ENCODE measurements at places on chromosomes 12 and 14.
A peak's percentile ranks its signal among the peaks of the same experiment; 100 is the strongest.

- no peak for DNase-seq
These were observed 24.9 kb upstream of the CCDC63 start for GRCh38 chr12:110821917-110822316.

DNA sequence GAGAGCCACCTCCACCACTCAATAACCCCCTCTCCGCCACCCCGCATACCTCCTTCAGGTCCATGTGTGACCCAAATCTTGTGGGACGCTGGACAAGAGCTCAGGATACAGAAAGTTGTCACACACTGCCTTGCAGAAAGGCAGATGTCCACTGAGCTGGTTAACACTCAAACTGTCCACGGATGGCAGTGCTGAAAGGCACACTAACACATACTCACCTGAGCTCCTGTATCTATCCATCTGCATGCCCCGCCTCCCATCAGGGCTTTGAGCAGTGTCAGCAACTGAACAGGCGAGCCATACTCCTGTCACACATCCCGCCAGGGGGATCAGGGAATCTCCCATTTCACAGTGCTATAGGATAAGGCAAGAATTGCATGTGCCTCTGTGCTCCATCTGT is 642.0 kb downstream of the GALC start:
- DNase-seq = no peak

- DNase-seq = peak; percentile 12
These were observed 13.9 kb downstream of the KRT7 start for GRCh38 chr12:52246720-52247621.

DNA sequence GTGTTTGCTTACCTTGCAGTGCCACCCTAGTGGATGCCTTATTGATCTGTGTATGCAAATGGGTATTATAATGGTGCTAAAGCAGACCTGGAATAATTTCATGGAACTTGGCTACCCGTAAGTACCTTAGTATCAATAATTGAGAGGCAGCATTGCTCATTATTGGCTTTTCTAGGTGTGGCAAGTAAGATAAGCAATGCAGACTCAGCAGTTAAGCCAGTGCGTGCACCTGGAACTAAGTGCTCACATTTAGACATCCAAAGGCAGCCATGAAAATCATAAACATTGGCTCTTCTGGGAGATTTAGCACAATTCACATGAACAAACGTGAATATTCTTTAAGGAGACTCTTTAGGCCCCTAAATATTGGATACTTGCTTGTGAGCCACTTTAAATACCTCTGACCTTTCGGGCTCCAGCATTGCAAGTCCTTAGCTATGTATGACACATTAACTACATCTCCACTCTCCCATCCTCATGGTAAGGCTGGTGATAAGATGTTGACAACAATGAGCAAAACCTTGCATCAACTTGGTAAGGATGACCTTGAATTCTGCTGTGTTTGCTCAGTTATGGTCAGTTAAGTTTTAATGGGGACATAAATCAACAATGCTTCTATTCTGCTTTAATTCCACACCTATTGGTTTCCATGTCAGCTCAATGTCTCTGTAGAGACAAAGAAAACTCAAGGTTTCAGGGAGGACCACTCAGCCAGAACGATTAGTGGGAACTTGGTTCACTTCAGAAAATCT is 112.0 kb downstream of the SLC5A8 start:
- no peak for DNase-seq

DNA sequence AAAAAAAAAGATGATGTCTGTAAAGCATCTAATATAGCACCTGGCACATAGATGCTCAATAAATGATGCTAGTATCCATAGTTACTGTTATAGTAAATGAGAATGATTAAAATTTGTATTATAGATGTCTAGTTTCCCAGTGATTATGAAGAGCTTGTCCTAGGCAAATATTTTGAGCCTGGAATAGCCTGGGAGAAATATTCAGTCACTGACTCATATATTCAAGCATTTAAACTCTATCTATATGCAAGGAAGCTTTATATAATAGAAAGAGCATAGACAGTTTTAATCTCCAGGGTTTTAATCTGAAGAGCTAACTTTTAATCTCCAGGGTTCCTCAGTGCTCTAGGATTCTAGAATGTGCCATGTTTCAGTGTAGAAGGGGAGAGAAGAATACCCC is 91.5 kb upstream of the VASH1 start:
- no peak for DNase-seq

GRCh38 chr12:1488908-1489381 is 105.4 kb downstream of the FBXL14 start:
- DNase-seq = no peak

GRCh38 chr12:116537101-116537904 is 21.9 kb upstream of the MAP1LC3B2 start:
- DNase-seq = no peak

- peak; percentile 19 for DNase-seq
These were observed 1104.1 kb upstream of the TMEM132C start for GRCh38 chr12:127162902-127163301.

DNA sequence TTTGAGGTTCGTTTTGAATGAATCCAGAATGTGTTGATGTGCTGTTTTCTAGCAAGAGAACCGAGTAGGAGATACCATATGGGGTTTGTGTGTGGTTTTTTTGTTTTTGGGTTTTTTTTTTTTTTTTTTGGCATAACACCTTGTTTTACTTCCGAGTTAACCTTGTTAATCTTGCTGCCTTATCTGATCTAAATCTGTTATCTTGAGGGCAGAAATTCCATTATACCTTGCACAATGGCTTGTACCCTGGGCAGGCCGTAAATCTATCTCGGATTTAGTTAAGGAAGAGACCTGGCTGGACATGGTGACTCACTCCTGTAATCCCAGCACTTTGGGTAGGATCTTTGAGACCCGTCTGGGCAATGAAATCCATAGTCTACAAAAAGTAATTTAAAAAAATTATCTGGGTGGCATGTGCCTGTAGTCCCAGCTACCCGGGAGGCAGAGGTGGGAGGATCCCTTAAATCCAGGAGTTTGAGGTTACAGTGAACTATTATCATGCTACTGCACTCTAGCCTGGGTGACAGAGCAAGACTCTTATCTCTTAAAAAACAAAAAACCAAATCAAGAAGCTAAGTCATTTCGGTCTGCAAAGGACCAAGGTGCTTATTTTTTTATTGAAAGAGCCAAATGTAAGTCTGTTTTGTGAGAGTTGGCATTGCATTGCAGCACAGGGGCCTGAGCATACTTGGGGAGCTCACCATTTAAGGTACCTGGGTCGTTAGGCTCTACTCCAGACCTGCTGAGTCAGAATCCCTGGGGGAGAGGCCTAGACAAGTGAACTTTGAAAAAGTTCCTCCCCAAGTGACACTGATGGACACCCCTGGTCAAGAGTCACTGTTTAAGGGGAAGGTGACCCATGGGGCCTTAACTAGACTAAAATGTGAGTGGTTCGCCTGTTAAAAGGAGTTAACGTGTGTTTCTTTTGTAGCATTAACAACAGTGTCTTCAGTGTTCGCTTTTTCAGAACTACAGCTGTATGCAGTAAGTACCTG is 6.7 kb downstream of the DLST start:
- DNase-seq = no peak

- DNase-seq = peak; percentile 2
These were observed 173.8 kb upstream of the MIS18BP1 start for GRCh38 chr14:45426685-45427282.

DNA sequence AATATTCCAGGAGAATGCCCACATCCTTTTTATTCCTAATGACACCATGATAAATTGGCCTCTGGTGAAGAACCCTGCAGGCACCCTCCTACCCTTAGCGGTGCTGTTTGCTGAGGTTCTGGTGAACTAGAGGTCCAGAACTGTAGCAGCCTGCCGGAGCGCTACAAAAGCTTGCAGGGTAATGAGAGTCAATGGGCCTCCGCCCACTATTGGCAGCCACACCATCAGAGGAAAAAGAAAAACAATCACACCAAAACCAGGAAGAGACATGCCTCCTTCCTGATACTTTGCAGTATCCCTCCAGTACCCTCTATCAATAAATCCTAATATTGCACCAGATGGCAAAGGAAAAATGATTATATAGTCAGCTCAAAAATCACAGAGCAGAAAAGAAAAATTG is 142.9 kb downstream of the SPTSSA start:
- DNase-seq = no peak

- no peak for DNase-seq
These were observed 3.0 kb upstream of the TESC start for GRCh38 chr12:117101953-117102799.

Measured in frontal cortex (tissue), 4 donors.